ENCODE measurements at places on chromosomes 16 and 17. TPM values are rescaled to one million over a fixed set of nuclear protein-coding genes. Genes with fewer than 3 reads are reported as not detected.

The ABAT gene
- total RNA-seq = 0.48 TPM

The TP53TG3B gene
- not detected for total RNA-seq

The ASPHD1 gene
- 27.5 TPM for total RNA-seq

The GAN gene
- total RNA-seq = 2.2 TPM

The KRT25 gene
- not detected for total RNA-seq

The MAPT gene
- total RNA-seq = 2.1 TPM

The SCGB1C2 gene
- total RNA-seq = not detected

The C16orf54 gene
- total RNA-seq = not detected

The MT1A gene
- 20.6 TPM for total RNA-seq

The TPSAB1 gene
- total RNA-seq = not detected

The SSTR5 gene
- total RNA-seq = 0.49 TPM

The DDX19B gene
- total RNA-seq = 31.4 TPM

The PRSS8 gene
- total RNA-seq = 1.1 TPM

The KRT31 gene
- total RNA-seq = not detected

The TERB1 gene
- total RNA-seq = not detected

The MFAP4 gene
- total RNA-seq = not detected

The PRSS22 gene
- total RNA-seq = 1.3 TPM

The DPEP3 gene
- total RNA-seq = not detected

The SMIM22 gene
- not detected for total RNA-seq

The ITGB4 gene
- total RNA-seq = 77.6 TPM

The TNFRSF13B gene
- total RNA-seq = not detected

The KRTAP4-1 gene
- total RNA-seq = 0.22 TPM

The CACNG3 gene
- not detected for total RNA-seq

The KIF2B gene
- not detected for total RNA-seq

The FOXN1 gene
- total RNA-seq = not detected

The PLA2G10 gene
- total RNA-seq = not detected

The CCL1 gene
- not detected for total RNA-seq

The CRHR1 gene
- 0.20 TPM for total RNA-seq

The TEX14 gene
- total RNA-seq = 0.29 TPM

The TNRC6C gene
- 1.3 TPM for total RNA-seq

The CACNG4 gene
- 13.9 TPM for total RNA-seq

The MYL11 gene
- total RNA-seq = 0.51 TPM

The TRPV3 gene
- 0.25 TPM for total RNA-seq

The MC1R gene
- 6.5 TPM for total RNA-seq

The NEURL4 gene
- 31.6 TPM for total RNA-seq

The ICAM2 gene
- not detected for total RNA-seq

The SYNRG gene
- 14.8 TPM for total RNA-seq

The TEKT5 gene
- not detected for total RNA-seq

The WNK4 gene
- 1.1 TPM for total RNA-seq

The CA7 gene
- total RNA-seq = not detected

The NOG gene
- 0.78 TPM for total RNA-seq

The EPN3 gene
- total RNA-seq = 0.23 TPM

The CSH1 gene
- total RNA-seq = not detected

The HOXB9 gene
- total RNA-seq = 7.2 TPM

The RDM1 gene
- total RNA-seq = 2.6 TPM

The MT1H gene
- not detected for total RNA-seq

The TEFM gene
- 23.4 TPM for total RNA-seq

The C1QTNF8 gene
- not detected for total RNA-seq

The KRTAP4-8 gene
- not detected for total RNA-seq

The ODAD4 gene
- 0.98 TPM for total RNA-seq

The UTP4 gene
- total RNA-seq = 82.7 TPM

The SPNS3 gene
- total RNA-seq = not detected

The CCL11 gene
- total RNA-seq = not detected

The PLXDC1 gene
- total RNA-seq = 0.22 TPM

The LITAFD gene
- total RNA-seq = not detected

The ETV4 gene
- 58.6 TPM for total RNA-seq

The MYH1 gene
- not detected for total RNA-seq

The SNAI3 gene
- total RNA-seq = not detected

The NEUROD2 gene
- not detected for total RNA-seq
